ENCODE measurements at places on chromosomes 16 and 17.
A peak's percentile ranks its signal among the peaks of the same experiment; 100 is the strongest.

GRCh38 chr17:47317119-47317518 is 6.6 kb upstream of the EFCAB13 start:
- DNase-seq, result no peak

DNA sequence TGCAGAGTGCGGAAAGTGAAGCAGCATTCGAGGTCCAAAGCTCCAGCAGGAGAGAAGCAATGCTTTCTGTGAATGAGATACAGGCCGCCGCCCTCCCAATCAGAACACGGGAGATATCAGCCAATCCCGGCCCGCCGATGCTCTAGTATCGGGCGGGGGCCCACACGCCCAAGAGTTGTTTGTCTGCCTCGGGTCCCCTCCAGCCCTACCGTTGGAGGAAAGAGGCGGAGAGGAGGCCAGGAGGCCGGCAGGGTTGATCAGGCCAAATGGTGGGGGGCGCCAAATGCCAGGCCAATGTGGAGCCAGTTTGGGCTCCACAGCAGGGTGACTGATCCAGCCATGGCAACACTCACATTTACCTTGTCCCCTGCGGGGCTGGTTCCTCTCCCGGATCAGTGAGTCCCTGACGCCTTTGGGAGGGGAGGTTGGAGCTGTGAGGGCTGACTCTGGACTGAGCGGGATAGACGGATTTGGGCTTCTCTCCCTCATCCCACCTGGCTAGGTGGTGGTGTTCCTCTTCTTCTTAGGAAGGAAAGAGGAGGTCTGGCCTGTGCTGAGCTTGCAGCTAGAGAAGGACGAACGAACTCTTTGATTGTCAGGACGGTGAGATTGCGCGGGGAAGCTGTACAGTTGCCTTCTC is 10.4 kb upstream of the CUEDC1 start:
- DNase-seq, result no peak

GRCh38 chr17:29016345-29017210 is 10.7 kb upstream of the SEZ6 start:
- DNase-seq, result no peak

- DNase-seq, result no peak
Measured at GRCh38 chr17:28643983-28644786, 773 bp downstream of the BLTP2 start.

DNA sequence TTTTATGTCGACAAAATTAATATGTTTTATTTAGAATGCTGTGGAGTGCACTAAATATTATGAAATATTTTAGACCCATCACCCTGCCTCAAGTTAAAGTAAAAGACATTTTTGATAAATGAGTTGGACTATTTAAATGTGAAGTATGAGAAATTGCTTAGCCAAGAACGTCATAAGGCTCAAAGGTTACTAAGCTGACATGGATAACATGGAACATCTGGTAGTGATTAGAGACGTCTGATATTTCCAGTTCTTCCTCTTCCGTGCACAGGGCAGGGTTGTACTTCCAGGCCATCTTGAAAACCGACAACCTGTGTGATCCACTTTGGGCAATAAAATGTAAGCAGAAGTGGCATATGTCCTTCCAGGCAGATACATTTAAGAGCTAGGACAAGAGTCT is 7.2 kb upstream of the CCL8 start:
- no peak for DNase-seq

DNA sequence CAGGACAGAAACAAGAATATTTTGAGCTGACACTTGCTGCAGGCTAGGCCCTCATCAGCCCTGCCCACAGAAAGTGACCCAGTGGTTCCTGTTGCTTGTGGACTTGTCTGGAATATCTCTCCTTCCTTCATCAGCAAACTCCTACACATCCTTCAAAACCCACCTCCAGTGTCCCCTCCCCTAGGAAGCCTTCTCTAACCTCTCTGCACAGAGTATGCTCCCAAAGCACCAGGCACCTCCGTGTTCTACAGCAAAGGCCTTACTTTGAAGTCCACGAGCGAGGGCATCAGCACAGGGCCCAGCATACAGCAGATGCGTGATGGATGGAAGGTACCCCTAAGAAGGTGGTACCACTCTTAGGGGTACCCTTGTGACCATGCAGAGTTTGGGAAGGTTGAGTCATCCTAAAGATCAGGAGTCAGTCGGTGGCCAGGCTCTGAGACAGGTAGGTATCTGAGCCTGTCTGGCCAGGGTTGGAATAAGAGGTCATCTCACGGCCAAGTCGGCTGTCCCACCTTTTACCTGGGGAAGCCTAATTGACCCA is 2.0 kb downstream of the CCDC102A start:
- DNase-seq, result no peak

- peak; percentile 76 for DNase-seq
Measured at GRCh38 chr17:74744714-74745547, 3.5 kb upstream of the NHERF1 start.

DNA sequence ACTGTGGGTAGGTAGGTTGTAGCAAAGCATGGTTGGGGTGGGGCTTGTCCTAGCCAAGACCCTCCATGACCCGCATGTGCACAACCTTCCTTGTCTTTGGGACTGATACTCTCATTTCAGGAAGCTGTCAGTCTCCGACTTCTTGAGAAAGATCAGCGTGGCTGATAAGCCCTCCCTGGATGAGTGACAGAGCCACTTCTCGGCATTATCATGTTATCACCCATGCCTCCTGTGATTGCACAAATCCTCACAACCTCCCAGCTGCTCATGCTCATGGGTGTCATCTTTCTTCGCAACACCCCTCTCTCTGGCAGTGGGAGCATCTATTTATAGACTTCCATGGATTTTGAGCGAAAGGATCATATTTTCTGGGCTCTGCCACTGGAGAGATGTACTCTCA is 314.2 kb downstream of the FOXL1 start:
- no peak for DNase-seq

GRCh38 chr17:64507413-64507782 is 621 bp downstream of the CEP95 start:
- no peak for DNase-seq

GRCh38 chr17:58308173-58308984 is 20.2 kb downstream of the TSPOAP1 start:
- no peak for DNase-seq

GRCh38 chr17:863880-864279 is 81.7 kb downstream of the MRM3 start:
- no peak for DNase-seq

DNA sequence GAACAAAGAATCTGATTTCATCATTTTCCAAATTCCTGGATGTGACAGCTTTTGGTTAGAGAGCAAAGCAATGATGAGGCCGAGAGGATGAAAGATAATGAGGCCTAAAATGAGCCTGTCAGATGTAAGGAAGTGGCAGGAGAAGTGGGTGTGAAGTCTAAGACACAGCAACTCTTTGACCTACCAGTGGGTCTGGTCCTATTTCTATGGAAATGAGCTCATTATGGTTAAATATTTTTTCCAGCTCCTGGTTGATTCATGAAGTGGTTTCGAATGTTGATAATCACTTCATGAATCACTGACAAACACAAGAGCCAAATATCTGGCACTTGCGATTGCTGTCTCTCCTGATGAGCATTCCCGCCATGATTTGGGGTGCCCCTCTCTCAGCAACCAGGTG is 273.3 kb upstream of the CDH5 start:
- DNase-seq, result no peak

- no peak for DNase-seq
Measured at GRCh38 chr16:68369697-68370580, 59.1 kb downstream of the PRMT7 start.
